HT-29 (cell line): ENCODE measurements at places on chromosomes 11 and 22. TPM values are rescaled to one million over a fixed set of nuclear protein-coding genes. Genes with fewer than 3 reads are reported as not detected.

Gene DDI1
- not detected in 2 replicates for total RNA-seq

Gene APBB1
- total RNA-seq, result 0.15 and 0.21 TPM in 2 replicates

Gene NRGN
- 9.9 and 12.4 TPM in 2 replicates for total RNA-seq

Gene SYT9
- total RNA-seq, result not detected in 2 replicates

Gene APOA5
- total RNA-seq, result not detected in 2 replicates

Gene LDLRAD3
- total RNA-seq, result 1.1 and 3.3 TPM in 2 replicates

Gene MEI1
- total RNA-seq, result not detected in 2 replicates

Gene RTN4R
- 41.7 and 45.7 TPM in 2 replicates for total RNA-seq

Gene MMP11
- total RNA-seq, result 0.18 and 0.89 TPM in 2 replicates

Gene ACTN3
- total RNA-seq, result not detected in 2 replicates

Gene DUSP8
- 21.4 and 23.2 TPM in 2 replicates for total RNA-seq

Gene CRYBB1
- not detected in 2 replicates for total RNA-seq

Gene RASL10A
- total RNA-seq, result 0.99 and 2.1 TPM in 2 replicates

Gene CKAP5
- total RNA-seq, result 62.7 and 76.0 TPM in 2 replicates

Gene DNAJB7
- not detected in 2 replicates for total RNA-seq

Gene MS4A2
- total RNA-seq, result not detected in 2 replicates

Gene KRTAP5-9
- total RNA-seq, result not detected in 2 replicates

Gene FAM83F
- total RNA-seq, result 3.0 and 6.0 TPM in 2 replicates

Gene RPLP2
- total RNA-seq, result 1,913 and 1,915 TPM in 2 replicates

Gene APOL3
- total RNA-seq, result 0.70 and 1.7 TPM in 2 replicates

Gene MUC6
- 0.08 and 0.31 TPM in 2 replicates for total RNA-seq

Gene HOATZ
- total RNA-seq, result not detected in 2 replicates

Gene SCGB1A1
- total RNA-seq, result not detected in 2 replicates

Gene SCN4B
- total RNA-seq, result not detected in 2 replicates

Gene ELFN2
- 0.03 TPM in 1 of 2 replicates, not detected in the other for total RNA-seq

Gene TKFC
- total RNA-seq, result 80.4 and 94.2 TPM in 2 replicates

Gene QSER1
- total RNA-seq, result 11.4 and 13.1 TPM in 2 replicates

Gene KDELR3
- 20.0 and 31.4 TPM in 2 replicates for total RNA-seq

Gene LIPT2
- total RNA-seq, result 27.2 and 29.1 TPM in 2 replicates

Gene INS
- total RNA-seq, result not detected in 2 replicates

Gene OR10A5
- not detected in 2 replicates for total RNA-seq

Gene IGLL1
- not detected in 2 replicates for total RNA-seq

Gene OR52A1
- not detected in 2 replicates for total RNA-seq

Gene TBX1
- total RNA-seq, result not detected in 2 replicates

Gene NOX4
- not detected in 2 replicates for total RNA-seq

Gene NLRP10
- total RNA-seq, result not detected in 2 replicates

Gene PIWIL4
- 4.0 and 8.7 TPM in 2 replicates for total RNA-seq

Gene DAGLA
- total RNA-seq, result 9.2 and 9.7 TPM in 2 replicates

Gene SNRPD3
- total RNA-seq, result 170 and 171 TPM in 2 replicates

Gene GGTLC3
- not detected in 2 replicates for total RNA-seq

Gene SYT7
- 13.2 and 14.8 TPM in 2 replicates for total RNA-seq

Gene OR10D3
- not detected in 2 replicates for total RNA-seq

Gene CCDC179
- not detected in 2 replicates for total RNA-seq

Gene NAT10
- 49.7 and 51.8 TPM in 2 replicates for total RNA-seq

Gene RFPL1
- not detected in 2 replicates for total RNA-seq

Gene RAG2
- not detected in 2 replicates for total RNA-seq

Gene PICALM
- 90.4 and 93.6 TPM in 2 replicates for total RNA-seq

Gene HBB
- total RNA-seq, result not detected in 2 replicates
